Anterior cingulate cortex (tissue), 58 donors: ENCODE measurements at places on chromosomes 4 and X.

- DNase-seq, result no peak
Measured at GRCh38 chrX:9859711-9860555, 73.7 kb downstream of the SHROOM2 start.

DNA sequence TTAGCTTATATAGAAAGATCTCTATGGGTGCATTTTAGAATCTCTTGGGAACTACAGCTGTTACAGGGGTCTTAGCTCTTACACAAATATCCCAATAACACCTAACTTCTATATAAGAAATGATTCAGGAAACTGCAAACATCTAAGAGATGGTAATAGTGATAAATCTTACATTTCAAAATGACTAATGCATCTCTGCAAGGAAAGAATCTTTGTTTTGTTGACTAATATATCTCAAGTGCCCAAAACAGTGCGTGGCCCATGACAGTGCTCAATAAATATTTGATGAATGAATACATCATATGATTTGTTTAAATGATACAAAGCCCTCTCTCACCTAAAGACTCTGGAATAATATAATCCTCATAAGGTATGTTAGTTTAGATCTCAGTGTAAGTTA, 47.5 kb downstream of the CENPE start:
- DNase-seq, result no peak

- DNase-seq, result no peak
Measured at GRCh38 chr4:144181391-144181790, 40.9 kb upstream of the GYPA start.

DNA sequence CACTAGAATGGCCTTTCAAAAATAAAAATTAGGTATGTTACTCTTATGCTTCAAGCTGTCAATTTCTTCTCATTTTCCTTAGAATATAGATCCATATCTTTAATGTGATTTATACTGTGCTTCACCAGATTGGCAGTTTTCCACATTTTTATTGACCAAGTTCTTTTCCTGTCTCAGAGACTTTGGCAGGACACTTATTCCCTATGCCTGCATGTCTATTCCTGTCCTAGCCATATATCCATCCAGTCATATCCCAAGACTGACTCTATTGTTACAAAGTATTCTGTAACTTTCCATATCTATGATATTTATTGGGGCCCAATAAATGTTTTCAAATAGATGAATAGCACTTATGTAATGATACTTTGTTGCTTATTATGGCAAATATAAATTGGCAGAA, 450.7 kb downstream of the GASK1B start:
- DNase-seq, result no peak

- no peak for DNase-seq
Measured at GRCh38 chrX:9656277-9656676, 109.4 kb downstream of the GPR143 start.

DNA sequence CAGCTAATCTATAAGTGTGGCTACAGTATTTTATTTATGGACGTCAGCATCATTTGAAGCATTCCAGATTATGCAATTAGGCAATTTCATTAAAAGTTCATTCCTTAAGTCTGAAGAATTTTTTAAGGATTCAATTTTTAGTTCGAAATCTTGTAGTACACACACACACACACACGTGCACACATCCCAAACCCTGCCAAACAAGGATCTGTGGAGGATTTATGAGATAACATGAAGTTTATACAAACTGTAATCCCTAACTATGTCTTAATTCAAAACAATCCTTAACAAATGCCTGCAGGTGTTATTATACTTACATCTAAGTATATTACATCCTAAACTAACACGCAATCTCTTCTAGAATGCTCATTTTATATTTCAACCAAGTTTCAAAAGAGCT, 105.8 kb downstream of the ELOVL6 start:
- no peak for DNase-seq

- no peak for DNase-seq
Measured at GRCh38 chrX:153387987-153388721, 13.0 kb downstream of the PNMA6E start.

DNA sequence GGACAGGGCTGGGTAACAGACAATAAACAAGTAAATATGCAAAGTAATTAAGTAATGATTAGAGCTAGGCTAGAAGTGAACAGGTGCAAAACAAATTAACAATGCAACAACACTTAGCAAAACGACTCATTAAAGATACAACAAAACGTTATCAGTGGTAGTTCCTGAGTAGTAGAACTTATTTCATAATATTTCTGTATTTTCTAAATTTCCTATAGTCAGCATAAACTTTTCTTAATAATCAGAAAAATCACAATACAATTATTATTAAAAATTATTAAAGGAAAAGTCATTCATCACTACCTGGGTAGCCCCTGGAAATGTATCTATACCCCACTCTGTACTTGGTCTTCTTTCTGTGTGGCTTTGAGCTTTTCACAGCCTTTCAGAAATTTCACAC, 166.6 kb downstream of the GBA3 start:
- no peak for DNase-seq

DNA sequence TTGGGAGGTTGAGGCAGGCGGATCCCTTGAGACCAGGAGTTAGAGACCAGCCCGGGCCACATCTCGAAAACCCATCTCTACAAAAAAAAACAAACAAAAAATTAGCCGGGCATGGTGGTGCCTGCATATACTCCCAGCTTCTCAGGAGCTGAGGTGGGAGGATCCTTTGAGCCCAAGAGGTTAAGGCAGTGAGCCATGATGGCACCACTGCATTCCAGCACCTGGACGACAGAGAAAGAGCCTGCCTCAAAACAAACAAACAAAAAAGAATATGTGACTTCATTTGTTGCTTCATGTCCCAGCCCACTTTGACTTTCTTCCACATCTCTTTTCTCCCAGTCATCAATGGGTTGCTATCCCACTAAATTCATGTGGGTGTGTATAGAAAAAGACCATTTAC, 79.7 kb downstream of the BCOR start:
- DNase-seq, result no peak

- no peak for DNase-seq
Measured at GRCh38 chr4:144611850-144612249, 34.1 kb upstream of the HHIP start.
